Hematopoietic multipotent progenitor cell treated with erythropoietin and hydrocortisone succinate and interleukin-3 and kit ligand, for 8 days (in vitro differentiated cells): ENCODE measurements at places on chromosomes 1 and 21.

- no peak for DNase-seq
Observed at GRCh38 chr1:87961992-87962391, 633.3 kb downstream of the LMO4 start.

- no peak for DNase-seq
Observed at GRCh38 chr1:3356827-3357460, 97.5 kb upstream of the ARHGEF16 start.

- no peak for DNase-seq
Observed at GRCh38 chr1:5164158-5164557, 509.7 kb downstream of the AJAP1 start.

DNA sequence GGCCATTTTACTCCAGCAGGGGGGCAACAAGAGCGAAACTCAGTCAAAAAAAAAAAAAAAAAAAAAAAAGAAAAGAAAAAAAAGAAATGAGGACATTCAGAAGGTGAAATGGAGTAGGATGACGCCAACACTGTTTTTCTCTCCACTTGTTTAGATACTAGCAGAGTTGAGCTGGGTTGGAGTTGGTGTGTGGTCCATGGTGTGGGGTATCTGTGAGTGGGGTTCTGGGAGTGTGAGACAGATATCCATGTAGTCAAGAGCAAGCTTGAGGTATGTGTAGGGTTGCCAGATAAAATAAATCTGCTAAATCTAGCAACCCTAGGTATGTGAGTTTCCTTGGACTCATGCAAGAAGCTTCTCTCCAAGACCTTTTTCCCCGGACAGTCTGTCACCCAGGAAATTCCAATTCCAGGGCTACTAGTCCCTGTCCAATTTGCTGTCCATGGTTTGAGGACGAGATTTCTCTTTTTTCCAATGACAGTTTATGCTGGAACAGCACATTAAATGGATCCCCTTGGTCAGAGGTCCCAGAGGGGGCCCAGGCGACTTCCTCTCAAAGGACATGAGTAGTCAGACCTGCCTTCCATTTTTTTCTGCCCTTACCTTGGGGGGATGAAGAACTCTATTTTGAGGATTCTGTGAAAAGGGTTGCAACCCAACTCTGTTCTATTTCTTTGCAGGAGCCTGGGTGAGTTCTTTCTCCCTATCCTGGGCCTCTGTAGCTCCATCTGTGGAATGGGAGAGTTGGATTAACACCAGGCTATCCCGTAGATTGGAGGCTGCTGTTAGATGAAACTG, 2.1 kb upstream of the FOXD2 start:
- no peak for DNase-seq

- DNase-seq = no peak
Observed at GRCh38 chr1:145826030-145826429, 2.0 kb downstream of the POLR3C start.
